ENCODE measurements at places on chromosomes 3 and 15.

DNA sequence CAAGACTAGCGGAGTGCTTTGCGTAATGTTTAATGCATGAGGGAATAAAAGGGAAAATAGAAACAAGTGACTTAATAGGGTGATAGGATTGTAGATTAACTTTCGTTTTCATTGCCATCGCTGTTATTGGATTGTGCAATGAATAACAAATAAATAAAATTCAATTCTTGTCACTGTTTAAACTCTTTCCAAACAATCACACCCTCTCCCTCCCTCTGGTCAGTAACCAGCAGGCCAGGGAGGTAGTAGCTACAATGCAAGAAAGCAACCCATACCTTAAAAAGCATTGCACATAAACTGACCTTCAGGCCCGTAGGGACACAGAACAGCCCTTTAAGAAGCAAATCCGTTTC is 705 bp upstream of the TFRC start:
- no peak for DNase-seq

- DNase-seq, result no peak
These were observed 17.0 kb downstream of the SUCLG2 start for GRCh38 chr3:67637255-67637900.

GRCh38 chr3:198080521-198081384 is 120.7 kb downstream of the LMLN start:
- DNase-seq, result peak; percentile 80

- no peak for DNase-seq
These were observed 138.3 kb downstream of the ANXA2 start for GRCh38 chr15:60259469-60259868.

DNA sequence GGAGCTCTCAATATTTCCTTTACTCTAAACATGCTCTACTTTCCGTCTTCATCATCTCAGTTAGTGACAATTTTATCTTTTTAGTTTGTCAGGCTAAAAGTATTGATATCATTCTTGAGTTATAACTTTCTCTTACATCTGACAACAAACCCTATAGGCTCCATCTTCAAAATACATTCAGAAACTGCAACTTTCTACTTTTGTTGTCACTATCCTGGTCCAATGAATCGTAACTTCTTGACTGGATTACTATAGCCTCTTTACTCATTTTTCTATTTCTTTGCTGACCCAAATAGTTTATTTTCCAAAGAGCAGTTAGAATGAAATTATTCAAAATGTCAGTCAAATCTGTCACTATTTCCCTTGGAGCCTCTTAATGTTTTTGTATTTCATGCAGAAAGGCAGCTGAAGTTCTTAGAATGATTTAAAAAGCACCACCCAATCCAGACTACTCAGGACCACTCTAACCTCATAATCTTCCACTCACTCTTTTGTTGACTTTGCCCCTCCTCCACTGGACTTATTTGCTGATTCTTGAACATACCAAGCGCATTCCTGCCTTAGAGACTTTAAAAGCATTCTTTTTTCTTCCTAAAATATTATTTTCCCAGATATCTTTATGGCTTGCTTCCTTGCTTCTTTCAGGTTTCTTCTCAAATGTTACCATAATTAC is 119.9 kb upstream of the CBLB start:
- no peak for DNase-seq

DNA sequence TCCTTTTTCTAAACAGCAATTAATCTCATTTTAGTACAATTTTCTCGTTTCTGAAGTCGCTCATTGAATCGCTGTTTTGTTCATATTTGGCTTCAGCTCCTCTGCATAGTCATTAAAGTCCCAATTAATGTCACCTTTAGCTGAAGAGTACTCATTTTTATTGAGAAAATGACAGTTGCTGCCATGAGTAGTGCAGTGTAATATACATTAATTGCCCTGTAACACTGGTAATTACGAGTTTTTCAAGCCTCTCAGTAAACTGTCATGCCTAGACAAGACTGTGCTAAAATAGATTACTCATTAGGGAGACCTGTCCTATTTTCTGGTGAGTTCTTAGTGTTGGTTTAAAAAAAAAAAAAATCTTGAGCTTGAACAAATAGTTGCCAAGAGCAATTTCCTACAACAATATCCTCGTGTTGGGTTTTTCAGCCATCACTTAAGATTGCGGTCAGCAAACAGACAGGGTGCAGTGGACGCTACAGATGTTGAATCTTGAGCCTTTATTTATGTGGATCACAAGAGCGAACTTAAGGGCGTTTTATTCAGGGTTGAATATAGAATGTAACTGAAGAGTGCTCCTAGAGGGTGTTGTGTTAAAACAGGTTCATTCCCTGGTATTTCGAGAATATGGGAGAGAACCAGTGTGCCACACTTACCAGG is 176.0 kb downstream of the CDIN1 start:
- no peak for DNase-seq

- no peak for DNase-seq
These were observed 77.8 kb downstream of the B3GNT5 start for GRCh38 chr3:183330881-183331280.

DNA sequence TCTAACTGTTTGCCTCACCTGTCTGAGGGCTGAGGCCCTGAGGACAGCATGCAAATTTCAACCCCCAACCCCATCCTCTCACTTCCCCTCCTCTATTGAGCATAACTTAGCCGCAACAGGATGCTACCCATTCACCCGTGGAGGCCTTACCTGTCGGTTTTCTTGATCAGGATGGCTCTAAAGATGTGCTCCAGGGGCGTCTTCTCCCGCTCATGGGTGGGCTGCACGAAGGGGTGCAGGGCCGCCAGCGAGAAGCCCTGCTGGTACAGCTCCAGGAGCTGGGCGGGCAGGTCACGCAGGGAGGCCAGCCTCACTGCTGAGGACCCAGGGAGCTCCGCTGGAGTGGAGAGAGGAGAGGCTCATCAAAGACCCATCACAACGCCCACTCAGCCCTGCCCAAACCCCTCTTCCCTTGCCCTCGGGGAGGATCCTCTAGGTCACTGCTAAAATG is 79.8 kb downstream of the RFTN1 start:
- no peak for DNase-seq

GRCh38 chr3:183279371-183279770 is 26.3 kb downstream of the B3GNT5 start:
- DNase-seq, result no peak

GRCh38 chr3:48469046-48469915 is 22.7 kb downstream of the ATRIP start:
- DNase-seq, result no peak

GRCh38 chr3:9552252-9552999 is 1.2 kb downstream of the LHFPL4 start:
- peak; percentile 42 for DNase-seq

DNA sequence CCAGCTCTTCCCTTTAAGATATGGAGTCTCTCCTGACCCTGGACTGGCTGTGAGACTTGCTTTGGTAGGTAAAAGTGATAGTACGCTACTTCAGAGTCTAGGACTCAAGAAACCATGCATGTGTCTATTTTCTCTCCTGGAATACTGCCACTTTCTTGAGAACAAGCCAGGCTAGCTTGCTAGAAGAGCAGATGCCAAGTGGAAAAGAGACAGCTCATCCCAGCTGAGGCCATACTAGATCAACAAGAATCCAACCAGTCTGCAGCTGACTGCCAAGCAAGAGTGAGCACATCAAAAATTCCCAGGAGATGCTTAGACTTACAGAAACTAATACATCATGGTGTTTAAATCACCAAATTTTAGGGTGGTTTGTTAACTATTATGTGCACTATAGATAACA is 208.3 kb upstream of the RBMS3 start:
- DNase-seq, result no peak

DNA sequence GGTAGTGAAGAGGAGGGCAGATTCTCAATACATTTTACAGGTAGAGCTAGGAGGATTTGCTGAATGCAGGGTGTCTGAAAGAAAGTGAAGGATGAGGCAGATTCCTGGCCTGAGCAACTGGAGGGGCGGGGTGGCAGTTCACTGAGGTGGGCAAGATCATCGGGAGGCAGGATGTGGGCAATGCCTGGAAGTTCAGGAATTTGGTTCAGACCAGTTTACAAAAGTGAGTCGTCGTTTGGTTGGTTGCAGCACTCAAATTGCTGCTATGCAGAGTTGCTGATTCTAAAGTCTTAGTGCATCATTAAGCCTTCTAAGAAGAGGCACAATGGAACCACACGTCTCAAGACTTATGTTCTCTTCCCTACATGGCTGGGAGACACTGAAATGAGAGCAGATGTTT is 134.0 kb downstream of the MFSD1 start:
- DNase-seq, result no peak
